Body of pancreas (tissue), 4 donors: ENCODE measurements at places on chromosomes 2 and 18.

DNA sequence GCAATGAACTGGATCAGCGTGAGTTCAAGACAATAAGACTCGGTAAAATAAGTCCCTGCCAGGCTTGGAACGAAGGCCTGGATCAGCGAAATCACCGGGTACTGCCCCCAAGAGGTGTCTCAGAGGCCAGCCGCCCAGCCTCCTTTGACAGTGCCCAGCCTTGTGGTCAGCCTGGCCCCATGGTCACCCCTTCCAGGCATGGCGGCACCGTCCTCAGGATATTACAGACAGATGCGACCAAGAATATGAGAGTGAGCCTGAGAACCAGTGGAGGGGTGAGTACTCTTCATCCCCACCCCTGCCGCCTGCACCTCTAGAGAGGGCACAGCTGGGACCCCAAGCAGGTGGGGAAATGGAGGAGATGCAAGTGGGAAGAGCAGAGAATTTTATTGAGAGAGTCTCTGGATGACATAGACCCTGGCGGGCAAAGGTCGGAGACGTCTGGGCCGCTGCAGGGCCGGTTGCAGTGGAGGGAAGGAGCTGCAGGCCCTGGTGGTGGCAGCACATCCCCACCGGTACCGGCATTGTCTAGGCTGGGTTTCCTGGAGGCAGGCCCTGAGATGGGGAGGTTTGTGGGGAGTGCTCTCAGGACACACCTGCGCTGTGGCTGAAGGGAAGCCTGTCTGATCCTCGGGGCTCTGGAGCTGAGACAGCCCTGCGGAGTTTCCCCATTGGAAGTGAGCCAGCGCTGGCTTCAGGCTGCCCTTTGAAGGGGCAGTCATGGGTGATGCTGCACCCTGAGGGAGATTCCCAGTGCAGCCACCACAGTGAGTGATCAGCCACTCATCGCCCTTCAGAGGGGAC, 190.0 kb downstream of the SEPTIN10 start:
- DNase-seq, result no peak

DNA sequence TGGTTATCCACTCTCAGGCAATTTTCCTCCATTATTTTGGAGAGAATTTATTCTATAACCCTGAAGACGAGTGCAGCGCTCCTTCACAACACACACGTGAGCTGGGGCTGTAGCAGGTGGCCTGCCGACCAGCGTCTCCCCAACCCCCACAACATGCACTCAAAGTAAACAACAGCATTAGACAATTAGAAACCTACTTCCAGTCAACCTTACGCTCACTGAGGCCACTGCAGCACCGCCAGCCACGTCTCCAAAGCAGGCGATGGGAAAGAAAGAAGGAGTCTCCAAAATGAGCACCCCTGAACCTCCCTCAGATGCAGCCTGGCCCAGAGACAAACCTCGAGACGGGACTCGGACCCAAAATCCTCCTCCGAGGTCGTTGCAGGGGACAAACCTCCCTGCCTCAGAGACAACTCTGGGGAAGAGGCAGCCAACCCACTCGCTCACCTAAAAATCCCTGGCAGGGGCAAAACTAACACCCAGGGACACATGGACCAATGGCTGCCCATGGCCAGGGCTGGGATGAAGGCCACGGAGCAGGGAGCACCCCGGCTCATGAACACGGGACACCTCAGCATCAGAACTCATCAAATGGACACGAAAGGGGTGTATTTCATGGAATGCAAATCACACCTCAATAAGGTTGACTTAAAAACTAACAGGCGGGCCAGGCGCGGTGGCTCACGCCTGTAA, 2.6 kb downstream of the SLC66A2 start:
- DNase-seq, result no peak

DNA sequence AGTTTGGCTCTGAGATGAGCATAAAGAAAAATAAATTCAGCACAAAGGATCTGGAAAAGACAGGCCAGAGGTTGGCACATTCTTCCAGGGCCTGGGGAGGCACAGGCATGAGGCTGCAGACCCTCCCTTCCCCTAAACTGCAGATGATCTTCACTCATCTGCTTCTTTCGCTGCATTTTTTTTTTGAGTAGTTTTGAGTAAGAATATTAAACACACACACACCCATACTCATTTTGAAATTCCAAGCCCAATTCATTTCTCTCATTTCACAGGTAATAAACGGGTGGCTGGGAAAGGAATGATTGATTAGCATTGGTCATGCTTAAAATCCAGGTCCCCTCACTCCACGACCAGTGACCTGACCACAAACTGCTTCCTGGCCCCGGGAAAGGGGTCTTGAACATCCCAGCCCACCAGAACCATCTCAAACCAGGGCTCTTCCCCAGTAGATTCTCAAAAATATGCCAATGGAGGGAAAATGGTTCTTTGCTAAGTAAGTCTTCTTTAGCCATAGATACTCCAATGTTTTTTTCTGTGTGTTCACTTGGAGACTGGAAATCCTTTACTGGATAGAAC, 219.6 kb downstream of the ANAPC1 start:
- DNase-seq, result no peak

GRCh38 chr2:160227293-160227915, 27.3 kb upstream of the ITGB6 start:
- DNase-seq, result no peak
